ENCODE measurements at places on chromosomes 6 and 20.

DNA sequence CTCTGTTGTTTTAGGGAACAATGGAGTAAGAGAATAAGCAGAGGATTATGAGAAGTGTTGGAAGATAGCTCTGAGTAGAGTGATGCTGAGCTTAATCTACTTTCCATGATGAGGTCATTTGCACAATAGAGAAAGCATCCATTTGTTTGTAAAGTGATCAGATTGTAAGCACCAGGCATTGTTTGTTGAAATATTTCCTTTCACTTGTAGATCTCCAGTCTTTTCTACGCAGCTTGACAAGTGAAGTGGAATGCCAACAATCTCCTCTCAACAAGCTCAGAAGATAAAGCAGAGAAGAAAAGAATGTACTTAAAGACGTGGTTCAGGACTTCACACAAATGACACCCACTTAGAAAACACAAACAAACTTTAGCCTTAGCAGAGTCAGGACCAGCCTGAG lies 80.1 kb upstream of the MARCKS start:
- no peak for DNase-seq

DNA sequence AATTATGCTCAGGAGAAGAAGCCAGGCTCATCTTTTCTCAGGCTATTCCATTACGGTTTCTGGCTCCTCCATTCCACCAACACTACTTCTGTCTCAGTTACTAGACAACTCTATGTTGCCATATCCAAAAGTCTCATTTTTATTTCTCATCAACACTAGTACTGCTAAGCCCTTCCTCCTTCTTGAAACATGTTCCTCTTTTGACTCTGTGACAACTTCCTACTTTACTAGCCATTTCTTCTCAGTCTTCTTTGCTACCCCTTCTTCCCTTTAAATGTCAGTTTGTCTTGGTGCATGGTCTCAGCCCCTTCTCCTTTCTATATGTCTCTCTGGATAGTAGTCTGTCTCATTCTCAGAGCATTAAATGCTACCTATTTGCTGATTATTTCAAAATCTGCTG lies 7.1 kb upstream of the ADGRG6 start:
- no peak for DNase-seq

DNA sequence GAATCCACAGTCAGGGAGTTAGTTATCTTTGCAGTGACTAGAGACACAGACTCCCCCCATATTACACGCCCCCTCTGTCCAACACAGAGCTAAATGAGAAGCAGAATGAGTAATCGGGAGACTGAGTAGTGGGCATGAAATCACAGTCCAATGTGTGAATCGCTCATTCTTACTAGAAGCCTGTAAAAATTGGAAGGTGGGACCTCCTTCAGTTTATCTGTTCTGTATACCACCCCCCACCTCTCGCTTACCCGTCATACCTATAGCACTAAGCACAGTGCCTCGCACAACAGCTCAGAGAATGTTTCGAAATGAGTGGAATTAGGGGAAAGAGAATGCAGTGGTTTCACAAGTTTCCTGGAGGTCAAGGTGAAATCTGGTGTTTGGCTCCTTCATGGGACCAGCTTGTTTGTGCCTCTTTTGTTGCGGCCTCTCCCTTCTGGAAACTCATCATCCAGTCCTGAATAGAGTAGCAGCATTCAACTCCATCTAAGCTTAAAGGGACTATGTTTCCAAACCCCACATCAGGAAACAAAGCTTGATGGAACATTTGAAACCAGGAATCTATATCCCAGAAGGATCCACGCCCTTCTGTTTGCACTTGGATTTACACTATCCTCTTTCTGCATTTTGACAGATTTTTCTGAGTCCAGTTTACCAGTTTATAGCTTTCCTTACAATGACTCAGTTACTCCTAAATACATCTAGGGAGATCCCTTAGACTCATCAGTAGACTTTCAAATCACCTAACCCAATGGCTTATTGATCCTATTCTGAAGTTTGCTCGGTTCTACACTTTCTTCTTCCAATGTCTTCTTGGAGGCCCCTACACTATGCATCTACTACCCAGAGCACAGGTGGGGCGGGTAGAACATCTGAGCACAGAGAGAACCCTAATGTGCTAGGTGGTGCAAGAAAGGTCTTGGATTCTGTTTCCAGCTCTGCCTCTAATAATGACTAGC lies 59.2 kb upstream of the PIM1 start:
- DNase-seq = no peak

GRCh38 chr6:110068592-110068967 lies 90.5 kb downstream of the GPR6 start:
- no peak for DNase-seq

- no peak for DNase-seq
Measured at GRCh38 chr6:50840112-50840810, 21.6 kb downstream of the TFAP2B start.

DNA sequence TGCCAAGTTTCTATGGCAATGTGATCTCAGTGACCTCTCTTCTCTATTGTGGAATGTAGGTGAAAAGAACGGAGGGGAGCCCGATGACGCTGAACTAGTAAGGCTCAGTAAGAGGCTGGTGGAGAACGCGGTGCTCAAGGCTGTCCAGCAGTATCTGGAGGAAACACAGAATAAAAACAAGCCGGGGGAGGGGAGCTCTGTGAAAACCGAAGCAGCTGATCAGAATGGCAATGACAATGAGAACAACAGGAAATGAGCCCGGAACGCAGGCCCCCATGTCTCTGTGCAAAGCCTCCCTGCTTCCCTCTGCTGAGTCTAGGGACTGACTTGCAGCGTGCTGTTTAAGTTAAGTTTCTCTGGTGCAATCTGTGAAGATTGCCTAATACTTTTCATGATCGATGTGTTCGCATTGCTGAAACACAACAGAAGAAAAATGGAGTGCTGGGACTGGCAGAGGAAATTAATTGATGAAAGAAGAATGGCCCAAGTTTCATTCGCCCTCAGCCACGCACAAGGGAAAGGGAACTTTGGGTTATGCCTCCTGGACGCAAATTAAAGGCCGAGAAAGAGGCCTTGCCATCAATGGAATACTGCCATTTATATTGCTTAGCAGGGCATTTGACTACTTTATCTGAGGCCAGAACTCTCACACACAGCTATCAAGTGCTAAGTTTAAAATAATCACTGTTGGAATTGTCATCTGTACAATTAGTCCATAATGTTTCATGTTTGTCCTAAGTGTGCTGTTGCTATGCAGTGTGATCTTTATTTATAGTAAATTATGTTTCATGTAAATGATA lies 146.4 kb downstream of the AKAP7 start:
- DNase-seq = peak; percentile 82

- no peak for DNase-seq
Measured at GRCh38 chr6:134173366-134173725, 120.9 kb upstream of the SLC2A12 start.

DNA sequence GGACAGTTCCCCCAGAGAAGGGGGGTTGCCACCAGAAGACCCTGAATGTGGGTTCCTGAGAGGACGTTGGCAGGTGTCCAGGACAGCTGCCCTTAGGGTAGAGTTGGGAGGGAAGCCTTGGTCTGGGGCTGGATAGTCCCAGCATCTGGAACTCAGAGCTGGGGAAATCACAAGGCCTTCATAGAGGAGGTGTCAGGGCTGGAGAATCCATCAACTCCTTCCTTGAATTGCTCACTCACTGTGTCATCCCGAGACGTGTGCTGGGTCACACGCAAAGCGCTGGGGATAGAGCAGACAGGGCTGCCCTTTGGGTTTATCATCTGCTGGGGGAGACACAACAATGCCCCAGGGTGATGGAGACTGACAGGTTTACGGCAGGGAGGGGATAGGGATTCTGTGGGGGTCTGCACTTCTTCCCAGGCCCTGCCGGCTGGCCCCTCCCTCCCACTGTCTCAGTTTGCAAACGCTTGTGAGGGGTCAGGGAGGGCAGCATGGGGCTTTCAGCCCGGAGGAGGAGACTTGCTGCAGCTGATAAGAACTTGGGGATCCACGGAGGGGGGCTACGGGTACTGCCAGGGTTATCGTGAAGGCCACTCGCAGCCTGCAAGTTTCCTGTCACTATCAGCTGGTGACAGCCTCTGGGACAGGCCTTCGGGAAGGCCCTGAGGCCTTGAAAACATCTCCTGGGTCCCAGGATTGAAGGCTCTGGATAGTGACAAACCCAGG lies 18.6 kb downstream of the RBM38 start:
- DNase-seq = no peak

DNA sequence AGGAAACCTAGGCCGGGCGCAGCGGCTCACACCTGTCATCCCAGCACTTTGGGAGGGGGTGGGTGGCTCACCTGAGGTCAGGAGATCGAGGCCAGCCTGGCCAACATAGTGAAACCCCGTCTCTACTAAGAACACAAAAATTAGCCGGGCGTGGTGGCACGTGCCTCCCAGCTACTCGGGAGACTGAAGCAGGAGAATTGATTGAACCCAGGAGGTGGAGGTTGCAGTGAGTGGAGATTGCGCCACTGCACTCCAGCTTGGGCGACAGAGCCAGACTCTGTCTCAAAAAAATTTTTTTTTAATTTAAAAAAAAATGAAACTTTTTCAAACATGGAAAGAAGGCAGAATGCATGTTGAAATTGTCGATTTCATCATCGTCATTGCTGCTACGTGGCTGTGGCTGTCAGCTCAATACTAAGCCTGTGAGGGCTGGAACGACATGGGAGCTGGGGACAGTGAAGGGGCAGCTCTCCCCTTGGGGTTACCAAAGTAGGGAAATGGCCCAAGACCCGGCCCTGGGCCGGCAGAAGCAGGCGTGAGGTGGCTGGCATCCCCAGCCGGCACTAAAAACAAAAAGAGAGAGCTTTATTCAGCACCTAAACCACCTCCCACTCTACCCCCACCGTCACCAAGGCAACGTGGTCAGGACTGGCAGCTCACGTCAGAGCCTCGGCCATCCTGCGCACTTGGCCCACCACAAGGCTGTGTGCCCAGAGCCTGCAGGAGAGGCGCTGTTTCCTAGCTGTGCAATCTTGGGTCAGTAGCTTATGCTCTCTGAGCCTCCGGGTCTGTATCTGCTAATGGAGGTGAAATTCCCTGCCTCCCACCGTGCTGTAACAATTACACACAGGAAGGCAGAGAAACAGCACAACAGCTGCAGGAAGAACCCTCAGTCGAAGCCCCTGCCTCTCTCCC lies 30.8 kb downstream of the AGPAT4 start:
- DNase-seq = peak; percentile 76

DNA sequence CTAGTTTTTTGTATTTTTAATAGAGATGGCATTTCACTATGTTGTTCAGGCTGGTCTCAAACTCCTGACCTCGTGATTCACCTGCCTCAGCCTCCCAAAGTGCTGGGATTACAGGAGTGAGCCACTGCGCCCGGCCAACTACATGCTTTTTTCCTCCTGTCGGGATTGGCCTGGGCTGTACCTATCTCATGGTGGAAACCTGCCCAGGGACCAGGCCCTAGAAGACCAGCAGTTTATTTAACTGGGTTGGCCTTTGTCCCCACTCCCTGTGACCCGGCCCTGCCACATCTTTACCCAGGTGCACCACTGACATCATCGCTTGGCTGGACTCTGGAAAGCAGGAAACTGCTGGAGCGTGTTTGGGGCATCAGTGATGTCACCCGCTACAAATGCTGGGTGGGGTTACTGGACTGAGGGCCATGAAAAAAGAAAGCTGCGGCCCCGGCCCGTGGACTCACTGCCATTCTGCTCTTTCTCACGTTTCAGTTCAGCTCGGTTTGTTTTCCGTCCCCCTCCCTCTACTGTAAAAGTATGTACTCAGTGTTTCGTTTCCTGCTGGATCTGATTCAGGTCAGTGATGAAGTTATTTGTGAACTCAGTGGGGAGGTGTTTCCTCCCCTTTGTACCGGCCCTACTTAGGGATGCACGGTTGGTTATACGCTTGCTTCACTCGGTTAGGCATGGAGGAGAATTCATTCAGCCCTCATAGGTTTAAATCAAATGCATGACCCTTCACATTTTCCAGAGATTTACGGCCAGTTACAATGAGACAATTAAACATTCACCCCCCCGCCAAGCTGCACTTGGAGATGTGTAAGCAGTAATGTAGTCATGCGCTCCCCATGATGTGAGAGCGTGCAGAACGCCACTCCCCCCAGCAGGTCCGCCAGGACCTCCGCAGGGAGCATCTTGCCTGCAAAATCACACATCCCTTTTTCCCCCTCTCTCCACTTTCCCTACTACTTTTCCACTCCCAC lies 179.3 kb downstream of the MTHFD1L start:
- no peak for DNase-seq

DNA sequence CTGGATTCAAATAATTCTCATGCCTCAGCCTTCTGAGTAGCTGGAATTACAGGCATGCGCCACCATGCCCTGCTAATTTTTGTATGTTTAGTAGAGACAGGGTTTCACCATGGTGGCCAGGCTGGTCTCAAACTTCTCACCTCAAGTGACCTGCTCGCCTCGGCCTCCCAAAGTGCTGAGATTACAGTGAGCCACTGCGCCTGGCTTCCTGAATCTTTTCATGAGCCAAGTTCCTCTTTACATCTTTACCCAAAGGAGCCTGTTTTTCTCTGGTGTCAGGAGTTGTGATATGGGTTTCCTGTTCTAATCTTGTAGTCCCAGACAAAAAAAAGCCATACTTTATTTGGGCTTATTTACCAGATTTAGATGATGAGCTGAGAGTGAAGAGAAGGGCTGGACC lies 34.4 kb downstream of the PCNA start:
- no peak for DNase-seq

DNA sequence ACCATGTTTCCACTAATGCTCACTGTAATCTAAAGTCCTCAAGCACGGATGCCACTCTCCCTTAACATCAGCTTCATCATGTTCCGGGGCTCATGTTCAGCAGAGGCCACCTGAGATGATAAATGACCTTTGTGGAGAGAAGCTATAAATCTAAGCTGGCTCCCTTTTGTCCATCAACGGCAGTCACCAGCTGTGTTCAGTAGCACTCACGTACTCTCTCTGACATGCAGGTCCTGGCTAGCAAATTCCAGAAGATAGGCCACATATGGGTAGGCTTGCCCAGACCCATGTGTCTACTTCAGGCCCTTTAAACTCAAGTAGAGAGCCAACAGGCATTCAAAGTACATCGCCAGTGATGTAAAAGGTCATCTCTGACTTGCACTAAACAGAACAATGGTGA lies 38.6 kb downstream of the MYLK4 start:
- no peak for DNase-seq

GRCh38 chr6:125743604-125744003 lies 5.8 kb upstream of the HEY2 start:
- DNase-seq = no peak

- no peak for DNase-seq
Measured at GRCh38 chr6:52186075-52186474, at the start of gene IL17A. TSS of gene IL17A (plus strand) at chr6:52186375. CDS start at chr6:52186432, 57 bp downstream.

DNA sequence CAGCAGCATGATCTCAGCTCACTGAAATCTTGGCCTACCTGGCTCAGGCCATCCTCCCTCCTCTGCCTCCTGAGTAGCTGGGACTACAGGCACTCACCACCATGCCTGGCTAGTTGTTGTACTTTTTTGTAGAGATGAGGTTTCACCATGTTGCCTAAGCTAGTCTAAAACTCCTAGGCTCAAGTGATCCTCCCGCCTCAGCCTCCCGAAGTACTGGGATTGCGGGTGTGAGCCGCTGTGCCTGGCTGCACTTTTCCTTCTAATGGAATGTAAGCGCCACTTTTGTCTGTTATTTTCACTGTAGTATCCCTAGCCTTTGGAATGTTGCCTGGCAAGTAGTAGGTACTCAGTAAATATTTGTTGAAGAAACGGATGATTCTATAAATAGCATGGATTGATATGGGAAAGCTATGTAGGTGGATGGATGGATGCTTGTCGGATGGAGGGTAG lies 10.4 kb upstream of the TRIB3 start:
- no peak for DNase-seq

Measured in CD8-positive, alpha-beta T cell (primary cell).